ENCODE measurements at places on chromosomes 16 and 17.

- DNase-seq, result peak; percentile 9
Measured at GRCh38 chr16:21222495-21223337, 10.8 kb upstream of the ANKS4B start.

DNA sequence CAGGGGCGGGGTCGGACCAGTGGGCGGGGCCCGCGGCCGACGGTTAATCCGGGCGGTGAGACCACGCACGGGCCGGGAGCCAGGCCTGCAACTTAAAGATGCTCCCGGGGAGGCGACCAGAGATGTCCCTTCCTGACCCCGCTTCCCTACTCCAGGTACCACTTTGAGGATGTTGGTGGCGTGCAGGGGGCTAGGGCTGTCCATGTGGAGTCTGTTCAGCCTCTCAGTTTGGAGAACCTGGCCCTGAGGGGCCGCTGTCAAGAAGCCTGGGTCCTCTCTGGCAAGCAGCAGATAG lies 580 bp downstream of the RANGRF start:
- no peak for DNase-seq

GRCh38 chr17:81831957-81832607 lies 1.0 kb downstream of the MCRIP1 start:
- DNase-seq, result peak; percentile 53

GRCh38 chr16:78866521-78866920 lies 734.0 kb downstream of the MAF start:
- DNase-seq, result no peak

DNA sequence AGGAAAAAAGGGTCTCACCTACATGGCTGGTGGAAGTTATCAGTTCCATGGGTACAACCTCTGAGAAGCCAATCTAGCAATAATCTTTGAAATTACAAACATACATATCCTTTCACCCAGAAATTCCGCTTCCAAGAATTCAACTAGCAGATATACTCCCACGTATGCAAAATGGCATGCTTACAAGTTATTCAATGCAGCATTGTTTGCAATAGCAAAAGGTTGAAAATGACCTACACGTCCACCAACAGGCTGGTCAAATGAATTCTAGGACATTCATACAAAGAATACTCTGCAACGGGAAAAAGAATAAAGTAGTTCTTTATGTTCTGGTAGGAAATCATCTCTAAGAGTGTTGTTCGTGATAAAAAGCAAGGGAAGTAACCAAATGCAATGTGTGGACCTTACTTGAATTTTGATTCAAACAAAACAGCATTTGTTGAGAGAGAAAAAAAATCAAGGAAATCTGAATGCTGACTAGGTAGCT lies 63.7 kb upstream of the NLK start:
- no peak for DNase-seq

GRCh38 chr17:16910341-16910740 lies 61.6 kb downstream of the TNFRSF13B start:
- no peak for DNase-seq

- peak; percentile 16 for DNase-seq
Measured at GRCh38 chr16:4882633-4883285, 35.5 kb downstream of the UBN1 start.

DNA sequence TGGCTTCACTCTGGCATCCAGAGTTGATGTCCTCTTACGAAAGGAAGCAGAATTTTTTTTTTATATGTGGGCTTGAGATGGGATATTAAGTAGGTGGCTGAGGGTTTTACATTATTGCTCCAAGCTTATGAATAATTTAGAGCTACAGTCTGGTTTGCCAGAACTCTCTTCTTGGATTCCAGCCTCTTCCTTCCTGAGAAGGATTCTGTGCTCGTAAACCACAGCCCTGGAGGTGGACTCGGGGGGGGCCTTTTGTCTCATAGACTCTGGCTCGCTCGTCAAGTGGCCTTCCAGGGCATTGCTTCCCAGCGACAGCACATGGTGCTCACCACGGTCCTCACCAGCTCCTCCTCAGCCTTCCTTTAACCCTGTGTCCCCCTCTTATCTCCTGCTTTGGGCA lies 43.2 kb downstream of the TMEM11 start:
- DNase-seq, result no peak

GRCh38 chr17:38602956-38603785 lies 2.6 kb downstream of the SRCIN1 start:
- DNase-seq, result no peak

GRCh38 chr17:15263680-15264079 lies 1.4 kb downstream of the PMP22 start:
- DNase-seq, result no peak

DNA sequence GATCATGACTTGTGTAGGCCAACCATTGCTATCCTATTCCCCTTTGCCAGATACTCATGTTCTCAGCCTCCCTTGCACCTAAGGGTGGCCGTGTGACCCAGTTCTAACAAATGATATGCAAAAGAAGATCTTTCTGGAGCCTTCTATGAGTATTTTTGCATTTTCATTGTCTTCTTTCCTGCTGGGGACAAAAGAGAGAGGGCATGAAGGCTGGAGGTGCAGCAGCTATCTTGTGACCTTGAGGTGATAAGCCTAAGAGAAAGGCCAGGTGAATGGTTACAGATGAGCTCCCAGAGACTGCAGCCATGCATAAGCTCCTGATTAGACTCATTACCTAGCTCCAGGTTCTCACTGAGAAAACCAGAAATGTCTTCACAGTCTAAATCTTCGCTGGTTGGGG lies 38.8 kb upstream of the PRKCB start:
- DNase-seq, result no peak

- no peak for DNase-seq
Measured at GRCh38 chr16:1938316-1938715, 4.7 kb downstream of the MSRB1 start.

GRCh38 chr17:13016881-13017654 lies 759 bp downstream of the ELAC2 start:
- DNase-seq, result no peak

DNA sequence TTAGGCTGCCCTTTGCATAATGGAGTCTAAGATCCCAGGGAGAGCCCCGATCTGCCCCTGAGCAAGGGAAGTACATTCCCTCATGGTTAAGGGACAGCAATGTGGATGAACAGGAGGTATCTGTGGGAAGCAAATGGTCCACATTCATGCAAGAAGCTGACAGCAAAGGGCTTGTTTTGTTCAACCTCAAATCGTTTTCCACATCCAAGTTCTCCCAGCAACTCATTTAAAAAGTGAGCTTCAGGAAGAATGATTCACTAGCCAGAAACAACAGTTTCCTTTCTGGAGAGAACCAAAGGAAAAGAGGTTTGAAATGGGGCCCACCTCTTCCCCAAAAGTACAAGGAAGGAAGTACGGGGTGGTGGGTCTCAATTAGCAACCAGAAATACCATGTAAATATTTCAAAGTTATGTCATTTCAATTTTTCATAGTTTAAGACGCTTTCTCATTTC lies 9.4 kb downstream of the HSPB9 start:
- no peak for DNase-seq

DNA sequence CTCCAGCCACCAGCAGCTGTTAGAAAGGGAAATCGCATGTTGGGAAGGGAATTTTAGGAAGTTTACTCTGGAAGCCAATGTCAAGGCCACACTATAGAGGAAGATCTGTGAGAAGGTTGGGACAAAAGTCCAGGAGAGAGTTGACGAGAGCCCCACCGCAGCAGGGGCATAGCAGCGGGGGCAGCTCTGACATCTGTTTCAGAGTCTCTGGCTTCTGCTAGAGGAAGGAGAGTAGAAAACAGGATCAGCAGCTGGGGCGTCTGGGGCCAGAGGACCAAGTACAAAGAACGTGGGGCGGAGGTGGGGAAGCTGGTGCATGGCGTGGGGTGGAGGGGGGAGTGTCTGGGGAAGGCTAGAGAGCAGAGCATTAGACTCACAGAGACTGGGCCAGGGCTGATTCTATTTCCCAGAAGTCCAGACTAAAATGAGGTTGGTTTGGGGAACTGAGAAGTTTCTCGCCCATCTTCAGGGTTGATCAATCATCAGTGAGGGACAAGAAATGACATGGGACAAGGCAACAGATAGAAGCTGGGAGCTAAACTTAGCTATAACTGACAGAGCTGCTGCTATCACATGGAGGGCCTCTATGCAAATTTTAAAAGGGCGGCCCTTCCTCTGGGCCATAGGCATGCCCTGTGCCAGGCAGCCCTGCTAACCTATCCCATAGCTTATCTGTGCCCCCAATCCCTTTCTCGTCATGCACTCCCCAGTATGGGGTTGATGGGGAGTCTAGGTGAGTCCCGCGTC lies 1.2 kb downstream of the RABEP2 start:
- DNase-seq, result no peak

- no peak for DNase-seq
Measured at GRCh38 chr17:41455236-41455635, 11.9 kb downstream of the KRT32 start.

DNA sequence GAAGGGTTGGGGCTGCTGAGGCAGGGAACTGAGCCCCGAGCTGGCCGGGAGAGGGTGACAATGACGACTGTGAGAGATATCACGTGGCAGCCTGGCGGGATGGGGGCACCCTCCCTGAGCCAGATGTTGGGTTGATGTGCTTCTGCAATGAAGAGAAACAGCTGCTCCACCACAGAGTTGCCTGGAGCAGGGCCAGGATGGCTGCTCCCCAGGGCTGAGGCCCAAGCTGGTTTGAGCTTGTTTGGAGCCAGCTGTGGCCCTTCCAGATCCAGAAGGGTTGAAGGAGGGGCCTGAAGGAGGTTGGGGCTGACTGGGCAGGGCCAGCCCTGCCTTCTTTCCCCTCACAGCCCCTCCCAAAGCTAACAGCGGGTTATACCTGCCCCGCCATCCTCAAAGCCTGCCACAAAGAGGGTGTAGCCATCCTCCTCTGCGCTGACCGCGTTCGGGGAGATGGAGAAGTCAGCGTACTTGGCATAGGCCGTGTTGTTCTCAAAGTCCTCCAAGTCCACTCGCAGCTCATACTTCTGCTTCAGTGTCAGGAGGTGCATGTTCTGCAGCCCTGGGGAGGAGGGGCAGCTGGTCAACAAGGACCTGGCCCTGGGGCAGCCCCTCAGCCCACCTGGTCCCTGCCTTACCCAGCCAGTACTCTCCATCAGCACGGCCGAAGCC lies 2.1 kb downstream of the MFAP4 start:
- no peak for DNase-seq

GRCh38 chr17:27846042-27846655 lies 45.8 kb upstream of the NOS2 start:
- no peak for DNase-seq

DNA sequence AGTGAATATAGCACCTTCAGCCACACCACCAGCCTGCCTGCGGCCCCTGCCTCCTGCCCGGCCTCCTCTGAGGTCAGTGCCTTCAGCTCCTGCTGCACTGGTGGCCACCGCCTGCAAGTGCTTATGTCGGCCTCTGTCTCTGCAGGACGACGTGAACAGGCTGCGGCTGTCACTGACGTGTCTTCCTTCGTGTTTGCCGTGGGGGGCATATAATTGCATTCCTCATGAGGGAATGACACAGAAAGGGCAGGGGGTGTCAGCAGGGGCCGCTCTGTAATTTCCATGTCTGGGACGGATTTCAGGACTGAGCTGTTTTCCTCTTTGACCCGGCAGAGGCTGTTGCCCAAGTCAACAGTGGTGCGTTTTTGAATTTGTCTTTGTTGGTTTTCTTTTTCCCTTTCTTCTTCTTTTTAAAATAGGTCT lies 28.5 kb downstream of the CMIP start:
- DNase-seq, result no peak

DNA sequence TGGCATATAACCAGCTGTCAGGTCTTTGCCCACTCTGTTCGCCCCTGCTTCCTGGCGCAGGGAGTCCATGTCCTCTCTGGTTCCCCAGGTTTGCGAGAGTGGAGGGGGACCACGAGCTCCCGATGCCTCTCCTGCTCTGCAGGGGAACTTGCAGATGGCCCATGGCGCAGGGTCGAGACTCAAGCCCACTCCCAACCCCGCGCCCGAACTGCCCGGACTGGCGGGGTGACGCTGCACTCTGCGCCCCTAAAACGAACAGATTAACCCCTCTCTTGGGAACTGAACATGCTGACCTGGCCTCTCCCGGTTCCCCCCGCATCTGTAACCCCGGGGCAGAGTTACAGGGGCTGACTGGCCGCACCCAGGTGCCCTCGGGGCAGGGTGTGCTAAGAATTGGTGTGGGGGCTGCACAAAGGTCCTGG lies 681 bp upstream of the PLA2G15 start:
- DNase-seq, result no peak

DNA sequence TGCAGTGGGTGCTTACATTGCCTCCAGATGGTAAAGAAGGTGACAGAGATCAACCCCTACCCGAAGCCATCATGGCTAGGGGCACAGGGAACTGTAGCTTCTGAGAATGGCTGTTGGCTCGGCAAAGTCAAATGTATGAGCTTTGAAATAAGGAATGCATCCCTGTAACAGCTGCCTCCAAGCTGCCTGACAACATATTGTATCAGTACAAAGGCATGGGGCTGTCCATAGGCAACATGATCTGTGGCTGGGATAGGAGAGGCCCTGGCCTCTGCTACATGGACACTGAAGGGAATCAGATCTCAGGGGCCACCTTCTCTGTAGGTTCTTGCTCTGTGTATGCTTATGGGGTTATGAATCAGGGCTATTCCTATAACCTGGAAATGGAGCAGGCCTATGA lies 119.2 kb upstream of the NETO2 start:
- DNase-seq, result no peak

GRCh38 chr17:20927308-20927977 lies 115.4 kb downstream of the USP22 start:
- DNase-seq, result no peak

- no peak for DNase-seq
Measured at GRCh38 chr16:28096983-28097899, 33.7 kb upstream of the GSG1L start.

DNA sequence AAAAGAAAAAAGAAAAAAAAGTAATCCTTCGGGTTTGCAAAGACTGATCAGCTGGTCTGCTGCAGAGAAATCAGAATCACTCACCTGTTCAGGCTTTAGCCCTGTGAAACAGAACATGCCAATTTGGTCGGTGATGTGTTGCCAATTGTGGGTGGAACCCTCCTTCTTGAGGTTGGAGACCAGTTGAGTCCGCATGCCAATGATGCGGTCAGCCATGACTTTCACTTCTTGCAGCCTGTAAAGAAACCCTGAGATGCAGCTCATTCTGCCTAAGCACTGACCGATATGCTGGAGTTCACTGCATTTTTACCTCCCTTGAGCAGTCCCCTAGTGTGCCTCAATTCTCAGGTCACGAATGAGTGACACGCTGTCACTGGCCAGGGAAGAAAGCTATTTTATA lies 24.8 kb upstream of the SLC38A7 start:
- no peak for DNase-seq

- DNase-seq, result no peak
Measured at GRCh38 chr16:54503856-54504219, 217.3 kb upstream of the IRX3 start.

DNA sequence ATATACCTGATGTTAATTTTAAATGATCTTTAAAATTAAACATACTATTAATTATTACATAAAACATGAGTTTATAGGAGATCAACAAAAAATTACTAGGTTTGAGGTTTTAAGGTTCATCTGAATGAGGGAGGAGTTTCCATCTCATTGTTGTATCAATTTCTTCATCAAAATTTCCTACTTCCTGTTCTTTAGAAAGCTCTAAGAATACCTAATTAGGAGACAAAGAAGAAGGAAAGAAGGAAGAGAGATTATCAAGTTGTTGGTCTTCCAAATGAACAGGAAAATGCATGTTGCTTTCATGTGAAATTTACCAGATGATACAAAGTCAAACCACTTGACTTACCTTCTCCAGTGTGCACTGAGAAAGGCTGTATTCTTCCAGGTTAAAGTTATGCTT lies 18.1 kb upstream of the ABCA9 start:
- no peak for DNase-seq

Data from NCI-H2081 (cell line).